Gastroesophageal sphincter (tissue), 4 donors: ENCODE measurements at places on chromosomes 11 and 22. TPM values are rescaled to one million over a fixed set of nuclear protein-coding genes. Genes with fewer than 3 reads are reported as not detected.

MAP6 gene
- total RNA-seq: 23.8 TPM

OR51B2 gene
- total RNA-seq: not detected

MS4A12 gene
- total RNA-seq: not detected

DNA sequence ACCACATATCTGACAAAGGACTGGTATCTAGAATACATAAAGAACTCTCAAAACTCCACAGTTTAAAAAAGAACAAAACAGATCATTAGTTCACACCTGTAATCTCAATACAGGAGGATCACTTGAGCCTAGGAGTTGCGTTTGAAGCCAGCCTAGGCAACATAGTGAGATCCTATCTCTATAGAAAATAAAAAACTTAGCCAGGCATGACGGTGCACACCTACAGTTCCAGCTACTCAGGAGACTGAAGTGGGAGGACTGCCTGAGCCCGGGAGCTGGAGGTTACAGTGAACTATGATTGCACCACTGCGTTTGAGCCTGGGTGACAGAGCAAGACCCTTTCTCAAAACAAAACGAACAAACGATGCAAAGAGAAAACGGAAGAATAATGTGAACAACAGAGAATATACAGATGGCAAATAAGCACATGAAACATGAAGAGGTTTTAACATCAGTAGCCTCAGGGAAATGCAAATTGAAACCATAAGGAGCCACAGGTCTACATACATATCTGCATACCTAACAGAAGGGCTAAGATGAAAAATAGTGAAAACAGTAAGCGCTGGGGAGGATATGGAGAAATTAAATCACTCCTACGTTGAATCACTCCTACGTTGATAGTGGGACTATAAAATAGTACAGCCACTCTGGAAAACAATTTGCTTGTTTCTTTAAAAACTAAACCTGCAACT, 70.7 kb downstream of the DGCR2 start:
- no peak for ATAC-seq

DGAT2 gene
- 1.4 TPM for total RNA-seq

GRCh38 chr11:118476676-118477075, 40.4 kb downstream of the KMT2A start:
- no peak for ATAC-seq

DDIAS gene
- 1.6 TPM for total RNA-seq

OTOG gene
- not detected for total RNA-seq

OR10A2 gene
- not detected for total RNA-seq

DNA sequence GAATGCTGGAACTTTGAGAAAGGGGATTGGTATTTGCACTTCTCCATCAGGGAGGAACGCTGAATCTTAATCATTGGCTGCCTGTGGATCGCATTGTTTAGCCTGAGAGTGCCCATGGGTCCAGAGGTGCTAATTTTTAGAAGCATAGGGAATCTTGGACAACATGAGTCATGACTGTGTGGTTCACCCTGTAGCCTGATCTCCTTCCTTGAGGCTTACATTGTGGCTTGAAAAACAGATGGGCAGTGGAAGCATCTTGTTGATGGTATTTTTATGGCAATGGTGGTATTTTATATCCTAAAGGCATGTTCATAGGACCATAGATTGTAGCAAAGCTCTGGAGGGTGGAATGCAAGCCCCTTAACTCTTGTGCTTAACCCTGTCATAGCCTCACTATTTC, 99.2 kb upstream of the DBX1 start:
- no peak for ATAC-seq

DNA sequence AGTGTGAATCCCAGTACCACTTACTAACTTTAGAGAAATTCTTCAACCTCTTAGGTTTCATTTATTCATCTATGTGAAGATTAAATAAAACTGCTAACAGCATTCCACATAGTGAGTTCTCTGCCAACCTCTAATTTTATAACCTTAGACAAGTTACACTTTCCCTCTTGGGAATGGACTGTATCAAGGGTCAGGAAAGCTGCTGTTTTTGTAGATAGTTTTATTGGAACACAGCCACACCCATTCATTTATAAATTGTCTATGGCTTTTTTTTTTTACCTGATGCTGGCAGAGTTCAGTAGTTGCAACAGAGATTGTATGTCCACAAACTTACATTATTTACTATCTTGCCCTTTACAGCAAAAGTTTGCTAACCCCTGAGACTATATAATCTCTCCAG, 81.1 kb downstream of the PAK1 start:
- ATAC-seq: no peak

GRCh38 chr11:103662880-103663279, 373.6 kb upstream of the DDI1 start:
- no peak for ATAC-seq
